Mesothelial cell of epicardium (in vitro differentiated cells): ENCODE measurements at places on chromosomes 3 and 15. TPM values are rescaled to one million over a fixed set of nuclear protein-coding genes. Genes with fewer than 3 reads are reported as not detected.

GRCh38 chr3:196979545-196979944, 10.9 kb upstream of the PIGZ start:
- H3K4me1 ChIP-seq, result no peaks in the 10 kb centered on the region
- H3K27ac ChIP-seq, result no peak overlapping the region
- H3K4me3 ChIP-seq, result no peak overlapping the region
- H3K27me3 ChIP-seq, result peaks cover 3% of the 10 kb centered on the region

DNA sequence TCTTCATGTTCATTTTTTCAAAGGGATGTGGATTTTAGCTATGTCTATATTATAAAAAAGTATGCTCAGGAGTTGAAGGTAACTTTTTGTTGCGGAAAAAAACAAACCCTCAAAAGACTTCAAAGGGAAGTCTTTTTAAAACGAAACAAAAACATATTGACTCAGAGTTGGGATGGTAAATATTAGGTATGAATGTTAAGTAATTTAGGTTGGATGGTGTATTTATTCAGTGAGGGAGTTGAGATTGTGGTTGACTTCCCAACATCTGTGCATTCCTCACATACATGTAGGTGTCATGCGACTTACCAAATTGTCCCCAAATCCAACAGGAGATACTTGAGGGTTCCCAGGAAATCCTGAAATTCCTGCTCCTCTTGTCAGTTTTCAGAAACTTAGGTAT, 32.7 kb upstream of the PLSCR5 start:
- no peak overlapping the region for H3K27ac ChIP-seq
- H3K27me3 ChIP-seq, result no peaks in the 10 kb centered on the region
- peaks cover 5% of the 10 kb centered on the region for H3K4me1 ChIP-seq
- DNase-seq, result no peak
- no peak overlapping the region for H3K4me3 ChIP-seq

GRCh38 chr3:161508852-161509477, 12.4 kb downstream of the OTOL1 start:
- no peak overlapping the region for H3K27ac ChIP-seq
- no peak overlapping the region for H3K4me3 ChIP-seq
- DNase-seq, result no peak
- peaks cover 2% of the 10 kb centered on the region for H3K27me3 ChIP-seq

- no peak overlapping the region for H3K4me3 ChIP-seq
- H3K36me3 ChIP-seq, result no peaks in the 10 kb centered on the region
- no peak for DNase-seq
- H3K27me3 ChIP-seq, result no peaks in the 10 kb centered on the region
- peaks cover 30% of the 10 kb centered on the region for H3K4me1 ChIP-seq
These were observed 402.9 kb downstream of the TBL1XR1 start for GRCh38 chr3:176794406-176794805.

GRCh38 chr3:191300422-191300821, 28.8 kb upstream of the CCDC50 start:
- no peak for DNase-seq
- no peaks in the 10 kb centered on the region for H3K36me3 ChIP-seq
- no peaks in the 10 kb centered on the region for H3K27me3 ChIP-seq
- no peak overlapping the region for H3K27ac ChIP-seq

DNA sequence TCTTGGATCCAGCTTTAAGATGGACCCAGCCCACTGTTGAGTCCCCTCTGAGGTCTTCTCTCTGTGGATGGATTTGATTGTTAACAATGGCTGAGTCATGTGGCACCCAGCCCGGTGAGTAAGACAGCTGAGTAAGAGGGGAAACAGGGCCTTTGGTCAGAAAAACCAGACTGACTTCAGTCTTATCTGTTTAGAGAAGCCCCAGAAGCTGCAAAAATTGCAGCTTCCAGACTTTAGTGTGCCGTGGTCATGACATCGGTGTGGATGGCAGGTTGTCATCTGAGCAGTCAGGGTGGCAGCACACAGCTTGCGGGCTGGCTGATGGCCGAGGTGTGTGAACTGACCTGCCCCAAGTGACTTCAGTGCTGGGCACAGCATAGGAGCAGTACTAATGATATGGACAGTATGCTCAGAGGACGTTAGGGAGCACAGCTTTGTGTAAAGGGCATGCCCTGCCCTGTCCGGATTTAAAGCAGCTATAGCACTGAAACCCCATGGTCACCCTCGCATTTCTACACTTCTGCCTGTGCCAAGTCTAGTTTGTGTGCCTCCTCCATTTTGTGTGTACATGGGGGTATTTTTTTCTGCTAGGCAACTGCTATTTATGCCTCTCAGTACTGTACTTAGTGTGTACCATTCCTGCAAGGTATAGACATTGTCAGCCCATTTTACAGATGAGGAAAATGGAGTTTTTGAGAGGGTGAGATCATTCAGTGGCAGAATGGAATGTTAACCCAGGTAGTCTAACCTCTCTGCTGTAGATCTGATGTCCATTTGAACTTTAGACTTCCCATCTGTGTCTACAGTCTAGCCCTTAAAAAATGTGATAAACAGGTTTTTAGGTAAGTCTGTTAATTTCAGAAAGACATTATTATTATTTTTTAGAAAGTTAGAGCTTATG, 44.4 kb downstream of the FLNB start:
- no peaks in the 10 kb centered on the region for H3K27me3 ChIP-seq
- peak overlapping the region; percentile 81 for H3K27ac ChIP-seq
- peaks cover 50% of the 10 kb centered on the region for H3K4me1 ChIP-seq
- no peak overlapping the region for H3K4me3 ChIP-seq
- no peaks in the 10 kb centered on the region for H3K36me3 ChIP-seq

DNA sequence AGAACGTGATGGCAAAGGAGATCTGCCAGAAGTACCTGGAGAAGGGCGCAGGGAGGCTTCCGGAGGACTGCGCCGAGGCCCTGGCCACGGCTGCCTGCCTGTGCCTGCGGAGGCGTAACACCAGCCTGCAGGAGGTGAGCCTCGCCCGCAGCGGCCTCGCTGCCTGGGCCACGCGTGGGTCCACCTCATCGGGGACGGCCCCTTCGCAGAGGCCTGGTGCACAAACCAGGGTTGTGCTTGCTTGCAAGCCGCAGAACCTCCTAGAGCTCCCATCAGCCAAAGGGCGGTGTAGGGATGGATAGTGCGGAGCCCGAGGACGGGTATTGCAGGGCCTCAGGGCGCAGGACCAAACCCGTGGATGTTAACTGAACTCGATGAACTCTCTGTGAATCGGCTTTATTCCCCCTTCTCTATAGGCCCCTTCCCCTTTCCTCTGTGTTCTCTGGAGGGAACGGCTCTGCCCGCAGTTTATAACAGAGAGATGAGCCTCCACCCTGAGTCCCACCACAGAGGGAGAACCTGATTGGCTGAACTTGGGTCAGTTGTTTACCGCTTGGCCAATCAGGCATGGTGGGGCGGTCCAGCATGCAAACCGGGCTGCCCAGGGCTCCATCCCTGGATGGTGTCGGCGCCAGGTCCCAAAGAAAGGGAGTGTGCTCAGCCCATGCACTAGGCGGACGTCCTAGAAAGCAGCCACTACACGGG, 13.6 kb upstream of the TATDN2 start:
- DNase-seq, result no peak
- no peak overlapping the region for H3K27ac ChIP-seq
- no peak overlapping the region for H3K4me3 ChIP-seq
- no peaks in the 10 kb centered on the region for H3K36me3 ChIP-seq
- H3K27me3 ChIP-seq, result no peaks in the 10 kb centered on the region

- DNase-seq, result no peak
- no peak overlapping the region for H3K27ac ChIP-seq
- H3K4me3 ChIP-seq, result no peak overlapping the region
- no peaks in the 10 kb centered on the region for H3K36me3 ChIP-seq
These were observed 271.4 kb downstream of the SQOR start for GRCh38 chr15:45906230-45906629.

DNA sequence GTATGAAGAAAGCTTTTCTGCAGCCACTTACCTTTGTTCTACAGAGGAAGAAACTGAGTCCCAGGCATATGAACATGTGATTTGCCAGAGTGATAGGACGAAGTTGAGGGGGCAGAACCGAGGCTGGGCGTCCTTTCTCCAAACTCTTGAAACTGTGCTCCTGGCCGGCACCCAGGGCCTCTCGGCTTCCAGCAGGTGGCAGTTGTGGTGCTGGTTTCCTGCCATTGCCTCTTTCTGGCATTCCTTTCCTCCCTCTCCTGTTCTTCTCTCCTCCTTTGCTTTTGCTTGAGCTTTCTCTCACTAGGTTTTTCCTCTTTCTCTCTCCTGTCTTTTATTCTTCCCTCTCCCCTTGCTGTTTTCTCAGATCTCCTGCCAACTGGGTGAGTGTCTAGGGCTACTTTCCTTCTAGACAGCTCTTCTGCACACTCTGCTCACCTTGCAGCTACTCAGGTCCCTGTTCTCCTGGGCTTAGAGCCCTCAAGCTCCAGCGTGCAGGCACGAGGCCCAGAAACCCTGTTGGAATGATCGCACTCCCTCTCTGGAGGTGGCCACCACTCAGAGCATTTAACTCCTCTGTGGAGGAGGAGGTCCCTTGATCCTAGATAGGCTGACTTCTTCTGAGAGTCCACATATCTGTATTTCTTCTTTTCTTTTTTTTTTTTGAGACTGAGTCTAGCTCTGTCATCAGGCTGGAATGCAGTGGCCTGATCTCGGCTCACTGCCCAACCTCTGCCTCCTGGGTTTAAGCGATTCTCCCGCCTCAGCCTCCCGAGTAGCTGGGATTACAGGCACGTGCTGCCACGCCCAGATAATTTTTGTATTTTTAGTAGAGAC, 26.2 kb downstream of the TRAK1 start:
- no peak for DNase-seq
- H3K27ac ChIP-seq, result peak overlapping the region; percentile 82
- H3K27me3 ChIP-seq, result no peaks in the 10 kb centered on the region
- no peak overlapping the region for H3K4me3 ChIP-seq

- H3K27me3 ChIP-seq, result no peaks in the 10 kb centered on the region
- no peak overlapping the region for H3K27ac ChIP-seq
- no peak overlapping the region for H3K4me3 ChIP-seq
These were observed 15.4 kb downstream of the ZNF148 start for GRCh38 chr3:125359700-125360099.

DNA sequence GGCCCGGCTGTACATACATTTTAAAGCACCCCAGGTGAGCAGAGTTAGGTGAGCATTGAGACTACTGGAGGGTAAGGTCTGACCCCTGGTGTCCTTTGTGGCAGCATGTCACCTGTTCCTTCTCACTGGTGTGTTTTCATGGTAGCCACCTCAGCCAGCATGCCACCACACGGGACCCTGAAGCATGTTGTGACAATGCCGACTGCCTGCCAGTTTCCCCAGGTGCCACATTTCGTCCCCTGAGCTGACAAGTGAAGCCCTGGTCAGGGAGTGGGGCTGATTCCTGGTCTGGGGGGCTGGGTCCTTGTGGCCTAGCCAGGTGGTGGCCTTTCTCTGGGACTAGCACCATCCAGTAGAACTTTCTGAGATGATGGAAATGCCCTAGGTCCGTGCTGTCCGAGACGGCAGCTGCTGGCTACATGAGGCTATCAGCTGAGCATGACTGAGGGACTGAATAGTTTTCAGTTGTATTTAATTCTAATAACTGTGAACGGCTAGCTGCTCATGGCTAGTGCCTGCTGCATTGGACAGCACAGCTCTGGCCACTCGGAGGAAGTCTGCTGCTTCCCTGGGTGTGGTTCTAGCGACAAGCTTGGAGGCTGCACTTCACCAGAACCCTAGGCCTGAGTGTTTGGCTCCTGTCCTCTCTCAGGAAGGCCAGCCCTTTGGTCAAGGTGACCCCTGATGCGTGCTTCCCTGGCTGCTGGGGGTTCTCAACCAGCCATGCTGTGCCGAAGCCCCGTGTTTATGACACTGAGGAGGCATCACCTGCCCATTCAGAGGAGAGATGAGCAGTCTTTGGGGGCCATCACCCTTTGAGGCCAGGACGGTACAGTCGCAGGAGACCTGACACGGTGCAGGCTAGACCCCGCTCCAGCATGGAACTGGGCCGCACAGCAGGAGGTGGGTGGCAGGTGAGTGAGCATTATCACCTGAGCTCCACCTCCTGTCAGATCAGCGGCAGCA, 3.9 kb downstream of the C3orf22 start:
- no peaks in the 10 kb centered on the region for H3K36me3 ChIP-seq
- no peak overlapping the region for H3K4me3 ChIP-seq
- no peak overlapping the region for H3K27ac ChIP-seq
- H3K4me1 ChIP-seq, result no peaks in the 10 kb centered on the region

DNA sequence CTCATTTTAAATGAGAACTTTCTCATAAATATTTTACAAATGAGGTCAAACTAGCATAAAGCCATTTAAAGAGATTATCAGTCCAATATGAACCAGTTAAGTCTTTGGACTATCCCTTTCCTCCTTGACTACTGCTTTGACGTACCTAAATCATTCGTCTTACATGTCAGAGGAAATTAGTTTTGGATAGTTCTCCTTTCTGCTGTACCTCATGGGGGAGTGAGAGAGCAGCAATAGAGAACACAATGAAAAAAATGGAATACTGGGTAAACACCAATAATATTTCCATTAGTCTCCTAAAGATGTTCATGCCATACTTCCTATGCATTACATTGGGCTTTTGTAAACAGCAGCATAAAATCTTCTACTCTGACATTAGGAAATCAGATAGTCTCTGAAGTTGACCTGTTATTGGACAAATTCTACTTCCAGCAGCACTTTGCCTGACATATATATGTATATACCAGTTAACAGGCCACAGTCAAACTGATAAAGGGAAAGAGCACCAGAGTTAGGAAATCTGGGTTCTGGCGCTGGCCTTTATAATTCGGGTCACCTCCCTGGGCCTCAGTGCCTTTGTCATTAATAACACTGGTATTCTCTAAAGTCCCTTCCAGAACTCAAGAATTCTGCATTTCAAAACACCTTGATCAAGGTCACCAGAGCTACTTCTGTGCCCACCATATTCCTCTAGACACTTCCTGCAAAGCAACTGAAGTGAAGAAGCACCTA, 26.8 kb downstream of the TIMMDC1 start:
- H3K27ac ChIP-seq, result no peak overlapping the region
- DNase-seq, result no peak
- H3K36me3 ChIP-seq, result peaks cover 29% of the 10 kb centered on the region

DNA sequence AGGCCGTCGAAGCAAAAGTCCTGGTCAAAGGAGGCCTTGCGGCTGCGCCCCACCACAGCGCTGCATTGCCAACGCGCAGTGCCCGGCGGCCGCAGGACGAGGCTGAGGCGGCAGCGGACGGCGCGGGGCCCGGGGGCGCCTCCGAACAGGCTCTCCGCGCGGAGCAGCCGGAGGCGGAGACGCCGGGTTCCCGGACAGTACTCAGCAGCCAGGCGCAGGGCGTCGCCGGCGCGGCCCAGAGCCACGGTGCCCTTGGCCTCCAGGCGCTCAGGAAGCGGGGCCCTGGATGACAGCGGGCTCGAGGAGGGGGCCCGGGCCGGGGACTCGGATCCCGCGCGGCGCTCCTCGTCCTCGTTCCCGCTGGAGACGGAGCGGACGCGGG, 1.1 kb downstream of the C2CD4B start:
- peaks cover 87% of the 10 kb centered on the region for H3K27me3 ChIP-seq
- H3K27ac ChIP-seq, result no peak overlapping the region
- DNase-seq, result no peak
- H3K4me3 ChIP-seq, result no peak overlapping the region
- no peaks in the 10 kb centered on the region for H3K36me3 ChIP-seq
- H3K4me1 ChIP-seq, result peaks cover 11% of the 10 kb centered on the region

The PDIA3 gene
- total RNA-seq, result 448 to 452 TPM (median 448 TPM) in 3 replicates

The PRTG gene
- total RNA-seq, result 14.2 to 17.5 TPM (median 16.9 TPM) in 3 replicates

The PLSCR5 gene
- 0.20 TPM in 1 of 3 replicates, not detected in the others for total RNA-seq

The PATL2 gene
- total RNA-seq, result 0.66 to 1.3 TPM (median 1.1 TPM) in 3 replicates

The CTDSPL gene
- total RNA-seq, result 29.1 to 33.9 TPM (median 29.9 TPM) in 3 replicates

The CCR8 gene
- total RNA-seq, result not detected in 3 replicates

The TGM4 gene
- total RNA-seq, result 0.09 TPM in 1 of 3 replicates, not detected in the others

The CA12 gene
- 1.0 to 1.6 TPM (median 1.3 TPM) in 3 replicates for total RNA-seq

The CHRFAM7A gene
- 0.33 to 1.5 TPM (median 0.99 TPM) in 3 replicates for total RNA-seq

The GNB5 gene
- total RNA-seq, result 22.3 to 23.1 TPM (median 22.5 TPM) in 3 replicates

The SPINK8 gene
- total RNA-seq, result not detected in 3 replicates
